ENCODE measurements at places on chromosomes 4 and X.

- no peak for DNase-seq
These were observed 164.9 kb downstream of the RNF150 start for GRCh38 chr4:140968371-140968770.

GRCh38 chr4:10267066-10267465 lies 150.5 kb upstream of the WDR1 start:
- DNase-seq, result no peak

- DNase-seq, result no peak
These were observed 17.3 kb upstream of the TBC1D14 start for GRCh38 chr4:6892190-6892908.

DNA sequence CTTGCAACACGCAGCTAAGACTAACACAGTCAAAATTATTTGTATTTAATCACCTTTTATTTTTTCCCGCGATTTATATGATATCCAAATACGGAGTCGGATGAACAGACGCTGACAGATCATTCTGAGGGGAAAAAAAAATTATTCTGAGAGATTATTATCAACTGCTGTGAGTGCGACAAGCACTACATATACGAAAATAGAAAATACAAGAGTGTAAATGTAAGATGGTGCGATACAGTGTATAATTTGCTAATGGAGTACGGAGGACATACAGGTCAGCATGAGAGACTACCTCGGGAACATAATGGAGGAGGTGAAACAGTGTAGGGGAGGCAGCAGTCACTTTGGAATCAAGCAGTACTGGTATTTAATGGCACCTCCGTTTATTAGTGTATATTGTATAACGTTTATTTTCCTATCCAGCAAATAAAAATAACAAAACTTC lies 2.8 kb upstream of the LIN54 start:
- no peak for DNase-seq

DNA sequence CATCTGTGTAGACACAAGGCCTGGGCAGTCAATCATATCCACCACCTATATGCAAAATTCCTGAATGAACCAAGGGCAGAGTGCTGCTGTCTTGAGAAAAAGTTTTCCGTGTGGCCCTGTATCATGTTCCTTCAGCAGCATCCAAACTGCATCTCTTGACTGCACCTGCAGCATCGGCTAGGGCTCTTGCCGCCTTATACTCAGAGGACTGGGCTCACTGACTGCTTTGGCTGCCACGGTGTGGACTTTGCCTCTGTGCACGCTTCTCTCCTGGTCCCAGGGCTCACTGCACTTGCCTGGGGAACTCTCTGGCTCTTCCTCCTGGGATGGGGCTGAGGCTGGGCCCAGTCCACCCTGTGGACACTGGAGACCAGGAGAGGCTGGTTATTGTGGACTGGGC lies 39.5 kb upstream of the STS start:
- no peak for DNase-seq

DNA sequence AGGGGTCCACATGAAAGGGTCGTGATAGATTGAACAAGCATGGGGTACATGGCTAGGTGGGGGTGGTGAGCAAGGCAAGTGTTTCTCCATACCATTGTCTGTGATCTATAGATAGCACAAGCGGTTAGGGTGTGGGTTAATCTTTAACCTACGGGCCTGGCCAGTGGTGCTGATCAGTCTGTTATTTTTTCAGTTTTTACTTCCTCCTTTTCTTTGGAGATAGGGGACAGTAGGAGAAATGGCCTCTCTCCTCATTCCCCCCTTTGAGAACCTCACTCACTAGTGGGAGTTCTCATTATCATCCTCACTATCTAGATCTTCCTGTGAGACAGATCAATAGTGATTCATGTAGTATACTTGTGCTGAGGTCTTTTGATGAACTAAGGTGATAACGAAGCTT lies 16.2 kb upstream of the GPKOW start:
- no peak for DNase-seq

GRCh38 chr4:41144812-41145211 lies 69.5 kb downstream of the APBB2 start:
- no peak for DNase-seq

- DNase-seq, result no peak
These were observed 6.3 kb downstream of the IL15 start for GRCh38 chr4:141642711-141643110.

- DNase-seq, result peak; percentile 28
These were observed 390.7 kb downstream of the MAPK10 start for GRCh38 chr4:85968945-85969819.

GRCh38 chrX:119429471-119429870 lies 30.3 kb downstream of the SLC25A43 start:
- no peak for DNase-seq

DNA sequence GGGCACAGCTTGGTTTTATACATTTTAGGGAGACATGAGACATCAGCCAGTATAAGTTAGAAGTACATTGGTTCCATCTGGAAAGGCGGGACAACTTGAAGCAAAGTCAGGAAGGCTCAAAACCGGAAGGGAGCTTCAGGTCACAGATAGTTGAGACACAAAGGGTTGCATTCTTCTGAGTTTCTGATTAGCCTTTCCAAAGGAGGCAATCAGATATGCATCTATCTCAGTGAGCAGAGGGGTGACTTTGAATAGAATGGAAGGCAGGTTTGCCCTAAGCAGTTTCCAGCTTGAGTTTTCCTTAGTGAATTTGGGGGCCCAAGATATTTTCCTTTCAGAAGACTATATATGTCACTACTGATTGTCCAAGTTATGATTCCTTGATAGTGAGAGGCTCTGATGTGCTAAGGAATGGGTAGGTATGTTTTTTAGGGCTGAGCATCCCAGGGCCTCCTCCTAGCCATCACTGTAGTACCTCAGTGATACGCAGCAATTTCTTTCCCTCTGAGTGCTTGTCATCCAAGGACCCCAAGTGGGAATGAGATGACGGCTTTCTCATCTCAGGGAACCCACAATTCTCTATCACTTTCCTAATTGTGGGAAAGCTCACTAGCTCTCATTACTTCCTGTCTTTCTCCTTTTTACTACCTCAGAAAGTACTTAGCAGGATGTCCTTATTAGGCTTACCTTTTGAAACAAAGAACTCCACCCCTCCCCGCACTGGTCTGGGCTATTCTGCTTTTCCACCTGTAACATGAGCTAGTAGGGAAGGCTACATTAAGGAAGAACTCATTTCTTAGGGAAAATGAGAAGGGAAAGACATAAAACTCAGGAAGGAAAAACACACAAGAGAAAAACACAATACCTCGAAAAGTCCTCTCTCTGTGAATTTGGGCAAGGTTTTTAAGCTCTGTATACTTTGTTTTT lies 632.7 kb downstream of the RAPGEF2 start:
- no peak for DNase-seq

GRCh38 chr4:39712819-39713607 lies 15.1 kb downstream of the UBE2K start:
- DNase-seq, result no peak

GRCh38 chrX:18949291-18949943 lies 34.5 kb downstream of the PHKA2 start:
- no peak for DNase-seq

GRCh38 chr4:6204098-6204497 lies 3.7 kb upstream of the JAKMIP1 start:
- no peak for DNase-seq

DNA sequence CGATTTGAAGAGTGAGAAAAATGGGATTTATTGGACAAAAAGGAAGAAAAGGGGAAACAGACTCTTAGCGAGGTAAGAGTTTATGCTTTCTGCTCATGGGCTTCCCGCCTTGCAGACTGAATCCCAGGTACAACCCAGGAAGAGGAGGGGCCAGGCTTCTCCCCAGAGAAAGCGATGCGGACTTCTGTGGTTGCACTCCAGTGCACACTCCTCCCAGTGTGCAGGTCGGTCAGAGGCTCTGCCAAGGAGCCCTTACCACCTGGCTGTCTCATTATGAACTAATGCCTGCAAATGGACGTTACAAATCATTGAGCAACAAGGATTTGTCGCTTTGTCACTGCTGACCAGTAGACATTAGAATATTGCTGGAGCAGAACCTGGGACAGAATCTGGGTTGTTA lies 39.9 kb upstream of the GLRA2 start:
- DNase-seq, result no peak

- no peak for DNase-seq
These were observed 14.8 kb downstream of the PJA1 start for GRCh38 chrX:69150281-69150960.

- DNase-seq, result peak; percentile 17
These were observed 359.3 kb downstream of the GRXCR1 start for GRCh38 chr4:43251841-43252240.

DNA sequence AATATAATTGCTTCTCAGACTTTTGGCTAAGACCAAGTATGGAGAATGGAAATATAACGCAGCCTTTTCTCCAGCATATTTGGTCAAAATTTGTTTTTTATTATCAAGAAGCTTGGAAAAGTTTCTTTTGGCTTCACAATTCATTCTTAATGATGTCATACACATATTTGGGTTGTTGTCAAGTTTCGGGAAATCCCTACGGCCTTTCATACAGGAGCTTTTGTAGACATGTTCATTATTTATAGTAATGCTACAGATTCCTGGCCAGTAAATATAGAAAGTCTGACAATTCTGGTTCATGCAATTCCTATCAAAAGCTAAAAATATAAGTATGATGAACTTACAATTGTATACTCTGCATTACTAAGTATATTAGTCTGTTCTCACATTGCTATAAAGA lies 112.9 kb downstream of the IRF2 start:
- DNase-seq, result no peak

GRCh38 chr4:132344924-132345828 lies 803.9 kb upstream of the PCDH10 start:
- DNase-seq, result no peak
